ENCODE measurements at places on chromosomes 6 and 20. TPM values are rescaled to one million over a fixed set of nuclear protein-coding genes. Genes with fewer than 3 reads are reported as not detected.

EFCAB8 gene
- total RNA-seq = not detected

TBC1D7 gene
- 28.3 TPM for total RNA-seq

TPD52L1 gene
- 50.7 TPM for total RNA-seq

C20orf144 gene
- 0.08 TPM for total RNA-seq

SLC17A1 gene
- total RNA-seq = not detected
